CD4-positive, alpha-beta T cell treated with Interleukin-12 subunit alpha and Interleukin-12 subunit beta, for 1 hour (primary cell): ENCODE measurements at places on chromosomes 5 and 9.
A peak's percentile ranks its signal among the peaks of the same experiment; 100 is the strongest.

GRCh38 chr9:137445930-137446431, 4.8 kb upstream of the ENTPD8 start:
- DNase-seq = no peak

DNA sequence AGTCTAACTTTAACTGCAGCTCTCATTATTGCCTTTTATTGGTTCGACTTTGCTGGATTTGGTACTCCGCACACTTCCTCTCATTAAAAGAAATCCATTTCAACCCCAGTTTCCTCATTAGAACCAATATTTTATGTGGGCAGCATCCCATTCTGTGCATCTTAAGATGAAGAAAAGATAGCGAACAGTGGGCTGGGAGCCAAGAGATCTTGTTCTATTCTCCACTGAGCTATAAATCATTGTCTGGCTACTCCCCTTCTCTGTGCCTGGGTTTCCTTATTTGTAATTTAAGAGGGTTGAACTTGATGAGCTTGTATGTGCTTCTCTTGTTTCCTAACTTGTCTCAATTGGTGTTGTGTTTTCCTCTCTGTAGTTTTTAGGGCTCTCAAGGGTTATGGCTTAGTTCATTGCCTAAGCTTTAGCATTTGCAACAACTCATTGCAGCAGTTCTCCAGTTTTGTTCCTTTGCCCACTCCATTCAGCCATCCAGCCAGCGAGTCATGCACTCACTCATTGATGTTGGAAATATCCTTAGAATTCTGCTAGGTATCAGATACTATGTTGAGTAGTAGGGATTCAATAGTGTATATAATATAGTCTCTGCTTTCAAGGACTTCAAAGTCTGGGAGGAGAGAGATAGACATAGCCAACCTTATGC, 273.3 kb upstream of the TNC start:
- no peak for DNase-seq

DNA sequence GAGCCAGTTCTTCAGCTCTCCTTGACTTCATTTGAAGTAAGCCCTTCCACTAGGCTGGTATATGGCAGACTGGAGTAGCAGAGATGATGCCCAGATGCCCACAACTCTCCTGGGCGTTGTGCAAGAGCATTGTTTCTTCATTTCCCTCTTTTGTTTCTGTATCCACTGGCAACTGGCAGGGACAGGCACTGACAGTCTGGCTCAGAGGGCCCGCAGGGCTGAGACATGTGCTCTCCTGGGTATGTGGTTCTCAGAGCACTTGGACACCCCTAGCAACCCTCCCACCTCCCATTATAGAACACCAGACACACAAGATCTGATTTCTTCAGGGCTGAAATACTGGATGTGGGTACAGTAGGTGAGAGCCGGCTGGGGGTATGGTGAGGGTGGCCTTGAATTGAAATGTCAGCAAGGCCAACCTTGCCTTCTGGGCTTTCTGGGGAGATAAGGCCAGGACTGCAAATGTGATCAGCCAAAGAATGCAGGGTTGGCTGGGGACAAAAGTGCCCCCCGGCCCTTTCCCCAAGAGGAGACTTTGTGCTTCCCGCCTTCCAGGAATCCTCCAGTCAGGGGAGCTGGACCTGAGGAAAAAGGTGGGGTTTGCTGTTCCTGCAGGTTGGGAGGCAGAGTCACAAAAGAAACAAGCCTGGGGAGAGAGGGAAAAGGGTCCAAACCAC, 28.6 kb upstream of the CTNNA1 start:
- DNase-seq = peak; percentile 3

DNA sequence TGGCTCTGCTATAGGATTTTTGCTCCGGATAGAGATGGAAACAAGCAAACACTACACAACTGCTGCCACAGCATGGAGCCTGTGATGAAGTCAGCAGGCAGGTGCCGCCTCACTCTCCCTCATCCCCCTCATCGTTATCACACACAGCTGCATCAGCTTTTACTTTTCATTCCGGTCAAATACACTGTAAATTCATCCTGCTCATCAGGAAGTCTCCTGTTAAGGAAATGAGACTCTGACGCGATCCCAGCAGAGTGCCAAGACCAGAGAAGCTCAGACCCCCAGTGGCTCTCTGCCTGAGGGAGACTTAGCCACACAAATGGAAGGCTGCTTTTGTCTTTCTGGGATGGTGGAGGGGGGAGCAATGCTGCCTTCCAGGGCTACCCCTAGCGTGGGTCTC, 270.2 kb downstream of the ELAVL2 start:
- DNase-seq = no peak

DNA sequence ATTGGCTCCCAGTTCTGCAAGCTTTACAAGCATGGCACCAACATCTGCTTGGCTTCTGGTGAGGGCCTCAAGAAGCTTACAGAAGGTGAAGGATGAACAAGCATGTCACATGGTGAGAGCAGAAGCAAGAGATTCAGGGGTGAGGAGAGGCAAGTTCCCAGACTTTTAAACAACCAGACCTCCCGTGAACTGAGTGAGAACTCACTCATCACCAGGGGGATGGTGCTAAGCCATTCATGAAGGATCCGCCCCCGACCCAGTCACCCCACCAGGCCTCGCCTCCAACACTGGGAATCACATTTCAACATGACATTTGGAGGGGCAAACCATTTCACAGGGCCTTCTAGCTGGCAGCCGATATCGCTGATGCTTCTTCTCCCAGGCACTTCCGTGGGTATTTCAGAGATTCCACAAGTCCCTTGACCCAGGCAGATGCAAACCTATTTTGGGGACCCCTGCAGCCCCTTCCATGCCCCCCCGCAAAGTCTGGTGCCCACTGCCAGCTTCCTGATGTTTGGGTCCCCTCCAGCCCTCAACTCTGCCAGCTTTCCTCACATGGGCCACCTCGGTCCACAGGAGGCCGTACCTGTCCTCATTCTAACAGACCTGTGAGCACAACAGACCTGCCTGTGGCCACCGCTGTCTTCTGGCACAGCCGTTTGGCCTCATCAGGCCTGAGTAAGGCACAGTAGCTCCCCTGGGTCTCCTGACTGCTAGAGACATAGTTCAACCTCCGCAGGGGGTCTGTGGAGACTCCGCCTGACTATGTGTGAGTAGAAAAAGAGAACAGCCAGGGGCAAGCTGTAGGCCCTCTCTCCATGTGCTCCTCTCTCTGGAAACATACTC, 60.7 kb upstream of the ANGPTL2 start:
- DNase-seq = no peak

DNA sequence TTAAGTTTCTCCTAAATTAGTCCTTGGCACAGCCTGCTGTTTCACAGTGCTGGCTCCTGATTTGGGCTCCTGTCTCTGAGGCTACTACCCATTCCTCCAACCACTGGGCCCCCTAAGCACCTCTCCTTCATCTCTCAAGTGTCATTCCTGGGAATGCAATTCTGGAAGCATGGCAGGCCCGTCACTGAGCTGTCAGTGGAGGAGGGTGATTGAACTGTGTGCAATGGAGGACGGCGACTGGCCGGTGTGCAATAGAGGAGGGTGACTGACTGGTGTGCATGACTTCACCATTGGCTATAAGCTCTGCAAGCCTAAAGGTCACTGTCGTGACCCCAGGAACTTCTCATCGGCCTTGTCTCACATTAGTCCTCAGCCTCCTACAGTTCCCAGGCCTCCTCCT, 12.4 kb upstream of the IL17B start:
- DNase-seq = no peak

DNA sequence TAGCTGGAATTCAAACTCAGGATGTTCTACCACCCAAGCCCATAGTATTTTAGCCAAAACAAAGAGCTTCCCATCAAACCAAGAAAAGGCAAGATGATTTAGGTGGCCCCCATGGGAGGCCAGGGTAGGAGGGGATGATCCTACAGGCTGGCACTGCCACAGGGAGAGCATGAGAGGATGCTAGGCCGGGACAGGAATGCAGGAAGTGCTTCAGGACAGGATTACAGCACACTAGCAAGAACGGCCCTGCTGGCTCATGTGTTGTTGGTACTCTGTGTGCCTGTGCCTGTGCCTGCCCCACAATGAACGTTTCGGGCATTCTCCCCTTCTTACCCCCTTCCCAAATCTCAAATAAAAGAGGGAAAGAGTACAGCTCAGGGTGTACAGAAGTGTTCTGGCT, 110.7 kb upstream of the TRIM32 start:
- DNase-seq = no peak

- DNase-seq = no peak
Measured at GRCh38 chr9:92627651-92628050, 42.3 kb downstream of the IPPK start.

- no peak for DNase-seq
Measured at GRCh38 chr5:110854200-110854599, 115.4 kb downstream of the SLC25A46 start.
